ENCODE measurements at places on chromosomes 3 and 15. TPM values are rescaled to one million over a fixed set of nuclear protein-coding genes. Genes with fewer than 3 reads are reported as not detected.

DNA sequence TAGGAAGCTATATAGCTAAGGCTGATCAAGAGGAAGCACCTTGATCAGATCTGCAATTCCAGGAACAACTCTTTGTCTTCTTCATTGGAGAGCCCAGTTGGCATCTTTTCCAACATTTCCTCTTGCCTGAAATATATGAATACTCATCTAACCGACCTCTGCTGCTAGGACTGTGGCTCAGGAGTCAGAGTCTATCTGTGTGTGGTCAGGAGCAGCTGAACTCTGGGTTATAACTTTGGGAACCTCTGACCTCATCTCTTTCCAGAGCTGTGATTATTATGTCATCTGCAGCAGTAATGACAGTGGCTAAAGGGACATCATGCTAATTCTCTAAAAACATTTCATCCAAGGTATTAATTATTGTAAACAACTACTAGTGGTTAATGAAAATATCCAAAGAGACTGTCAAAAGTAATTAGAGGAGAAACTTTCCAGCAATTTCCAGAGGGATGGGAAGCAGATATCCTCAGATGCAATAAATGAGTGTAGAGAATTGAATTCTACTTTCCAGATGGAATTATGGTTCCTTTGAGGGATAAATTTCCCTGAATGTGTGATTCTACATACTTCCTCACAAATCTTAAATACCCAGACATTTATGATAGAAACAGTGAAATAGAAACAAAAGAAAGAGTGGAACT, 11.5 kb upstream of the SPINK8 start:
- DNase-seq, result no peak

DNA sequence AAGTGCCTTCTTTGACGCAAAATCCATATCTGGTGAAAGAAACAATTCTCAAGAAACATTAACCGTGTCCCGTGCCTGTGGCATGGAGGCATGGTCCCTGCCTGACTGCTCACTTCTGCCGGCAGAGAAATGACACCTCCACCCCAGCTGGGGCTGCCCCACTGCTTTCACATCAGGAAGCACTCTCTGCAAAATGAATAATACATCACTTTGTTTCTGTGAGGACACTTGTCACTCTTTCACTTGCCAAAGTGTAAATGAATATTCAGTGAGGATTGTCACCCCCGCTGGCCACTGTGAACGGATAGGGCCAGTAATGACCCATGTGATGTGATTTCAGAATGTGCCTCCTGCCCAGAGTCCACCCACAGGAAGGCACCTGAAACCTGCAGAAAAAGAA, 31.1 kb upstream of the SLC24A5 start:
- no peak for DNase-seq

DNA sequence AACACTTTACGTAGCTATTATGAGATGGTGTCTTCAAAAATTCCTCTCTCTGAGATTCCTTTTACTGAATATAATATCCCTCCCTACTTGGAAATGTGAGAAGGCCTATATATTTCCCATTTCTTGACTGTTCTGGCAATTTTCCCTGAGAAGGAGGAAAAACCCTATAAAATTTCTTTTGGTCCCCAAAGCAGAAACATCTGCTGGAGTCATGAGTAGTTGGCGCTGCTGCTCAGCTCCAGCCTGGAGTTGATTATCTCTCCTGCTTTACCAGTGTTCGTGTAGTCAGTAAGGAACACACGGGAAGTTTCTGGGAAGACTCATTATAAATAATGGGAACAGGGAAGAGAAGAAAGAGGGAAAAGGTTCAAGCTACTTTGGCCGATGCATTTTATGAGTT, 680.1 kb downstream of the EPHA3 start:
- no peak for DNase-seq

DNA sequence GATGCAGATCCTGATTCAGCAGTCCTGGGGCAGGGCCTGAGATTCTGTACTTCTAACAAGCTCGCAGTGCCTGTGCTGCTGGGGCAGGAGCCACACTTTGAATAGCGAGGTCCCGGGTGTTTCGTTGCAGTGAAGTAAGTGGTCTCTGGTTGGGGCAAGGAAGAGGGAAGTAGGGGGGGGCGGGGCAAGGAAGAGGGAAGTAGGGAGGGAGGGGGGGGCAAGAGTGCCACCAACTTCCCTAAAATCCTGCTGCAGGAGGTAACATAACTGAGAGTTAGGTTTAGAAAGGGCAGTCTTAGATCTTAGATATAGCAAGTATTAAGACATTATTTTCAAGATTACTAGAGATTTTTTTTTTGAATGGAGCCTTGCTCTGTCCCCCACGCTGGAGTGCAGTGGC, 35.5 kb downstream of the CRTAP start:
- DNase-seq, result no peak

GRCh38 chr3:141835557-141836229, 40.8 kb upstream of the ATP1B3 start:
- DNase-seq, result no peak

DNA sequence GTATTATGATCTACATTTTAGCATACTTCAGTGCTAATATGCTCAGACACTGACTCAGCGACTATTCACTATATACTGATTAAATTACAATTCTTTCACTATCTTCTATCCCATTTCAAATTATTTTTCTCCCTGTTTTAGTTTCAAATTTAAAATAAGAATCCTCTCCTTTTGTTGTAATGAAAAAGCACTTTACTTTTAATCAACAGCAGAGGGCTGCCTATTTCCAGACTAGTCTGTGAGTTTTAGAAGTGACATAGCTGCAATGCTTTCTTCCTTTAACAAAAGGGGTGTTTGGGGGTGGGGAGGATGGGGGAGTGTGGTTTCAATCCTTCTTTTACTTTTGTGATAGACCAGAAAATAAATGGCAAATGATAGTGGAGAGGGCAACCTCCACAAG, 2.4 kb downstream of the NEDD4 start:
- DNase-seq, result no peak

DNA sequence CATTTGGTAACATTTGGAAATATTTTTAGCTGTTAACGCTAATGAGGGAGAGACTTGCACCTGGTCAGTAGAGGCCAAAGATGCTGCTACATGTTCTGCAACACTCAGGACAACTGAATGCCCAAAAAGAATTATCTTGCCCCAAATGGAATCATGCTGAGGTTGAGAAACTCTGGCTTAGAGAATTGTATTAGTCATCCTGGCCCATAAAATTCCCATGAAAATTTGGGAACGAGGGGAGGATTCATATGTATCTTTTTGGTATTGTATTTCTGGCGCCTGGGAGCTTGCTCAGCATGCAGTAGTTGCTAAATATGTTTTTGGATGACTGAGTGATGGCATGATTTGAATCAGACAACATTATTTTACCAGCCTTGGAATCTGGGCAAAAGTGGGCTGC, 59.9 kb downstream of the CHL1 start:
- no peak for DNase-seq

DNA sequence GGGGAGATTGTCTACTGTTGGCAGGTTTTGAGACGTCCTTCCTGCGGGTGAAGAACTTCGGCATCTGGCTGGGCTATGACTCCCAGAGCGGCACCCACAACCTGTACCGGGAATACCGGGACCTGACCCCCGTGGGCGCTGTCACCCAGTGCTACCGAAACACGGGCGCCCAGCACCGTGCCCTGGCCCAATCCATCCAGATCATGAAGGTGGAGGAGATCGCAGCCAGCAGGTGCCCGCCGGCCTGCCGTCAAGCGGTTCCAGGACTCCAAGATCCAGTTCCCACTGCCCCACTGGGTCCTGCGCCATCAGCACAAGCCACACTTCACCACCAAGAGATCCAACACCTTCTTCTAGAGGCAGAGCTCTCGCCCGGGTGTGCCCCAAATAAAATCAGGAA, 194.9 kb upstream of the EPHA6 start:
- no peak for DNase-seq

The RFX7 gene
- 5.0 TPM for total RNA-seq

The IL5RA gene
- total RNA-seq, result not detected

Measured in SK-MEL-5 (cell line).